ENCODE measurements at places on chromosomes 16 and 17. TPM values are rescaled to one million over a fixed set of nuclear protein-coding genes. Genes with fewer than 3 reads are reported as not detected.

Gene HOXB6
- 0.80 TPM for polyA plus RNA-seq

Gene TMEM220
- 11.3 TPM for polyA plus RNA-seq

Gene PRR35
- polyA plus RNA-seq = 0.14 TPM

Gene MYH8
- polyA plus RNA-seq = 2,354 TPM

Gene C16orf54
- 0.40 TPM for polyA plus RNA-seq

Gene CDRT15L2
- not detected for polyA plus RNA-seq

Gene OTOP3
- polyA plus RNA-seq = not detected
